Mesendoderm (in vitro differentiated cells): ENCODE measurements at places on chromosomes 4 and X.

- no peaks in the 10 kb centered on the region for H3K4me1 ChIP-seq
- H3K27ac ChIP-seq: no peak overlapping the region
- no peak overlapping the region for H3K4me3 ChIP-seq
- H3K36me3 ChIP-seq: no peaks in the 10 kb centered on the region
These were observed 78.4 kb downstream of the KCNIP4 start for GRCh38 chr4:21869978-21870745.

- no peak for DNase-seq
- no peak overlapping the region for H3K27ac ChIP-seq
- H3K27me3 ChIP-seq: no peaks in the 10 kb centered on the region
These were observed 75.6 kb upstream of the SMARCA5 start for GRCh38 chr4:143437937-143438336.

DNA sequence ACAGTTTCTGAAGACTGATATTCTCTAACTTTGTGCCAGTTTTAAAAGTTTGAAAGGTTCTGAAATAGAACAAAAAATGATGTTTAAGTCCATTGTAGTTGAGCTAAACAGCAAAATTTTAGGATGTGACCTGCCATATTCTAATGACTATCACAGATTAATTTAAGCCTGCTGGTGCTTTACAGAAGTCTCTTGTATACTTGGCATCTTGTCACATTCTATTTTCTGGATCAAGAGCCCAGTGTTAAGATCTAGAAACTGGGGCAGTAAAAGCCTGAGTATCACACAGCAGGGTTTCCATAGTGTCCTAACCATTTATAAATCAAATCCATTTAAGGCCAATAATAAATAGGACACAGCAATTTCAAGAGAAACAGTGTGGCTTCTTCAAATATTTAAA lies 12.4 kb downstream of the FSTL5 start:
- no peak overlapping the region for H3K27ac ChIP-seq
- no peak for DNase-seq
- H3K4me1 ChIP-seq: no peaks in the 10 kb centered on the region
- no peaks in the 10 kb centered on the region for H3K27me3 ChIP-seq
- no peak overlapping the region for H3K4me3 ChIP-seq

- DNase-seq: no peak
- no peak overlapping the region for H3K4me3 ChIP-seq
- no peak overlapping the region for H3K27ac ChIP-seq
- H3K4me1 ChIP-seq: no peaks in the 10 kb centered on the region
- H3K36me3 ChIP-seq: no peaks in the 10 kb centered on the region
These were observed 23.9 kb upstream of the PRDM8 start for GRCh38 chr4:80173401-80173800.

- H3K27me3 ChIP-seq: no peaks in the 10 kb centered on the region
- no peak overlapping the region for H3K27ac ChIP-seq
- H3K36me3 ChIP-seq: no peaks in the 10 kb centered on the region
- H3K4me1 ChIP-seq: no peaks in the 10 kb centered on the region
- no peak overlapping the region for H3K4me3 ChIP-seq
These were observed 1417.9 kb downstream of the ADGRL3 start for GRCh38 chr4:62618042-62618441.

DNA sequence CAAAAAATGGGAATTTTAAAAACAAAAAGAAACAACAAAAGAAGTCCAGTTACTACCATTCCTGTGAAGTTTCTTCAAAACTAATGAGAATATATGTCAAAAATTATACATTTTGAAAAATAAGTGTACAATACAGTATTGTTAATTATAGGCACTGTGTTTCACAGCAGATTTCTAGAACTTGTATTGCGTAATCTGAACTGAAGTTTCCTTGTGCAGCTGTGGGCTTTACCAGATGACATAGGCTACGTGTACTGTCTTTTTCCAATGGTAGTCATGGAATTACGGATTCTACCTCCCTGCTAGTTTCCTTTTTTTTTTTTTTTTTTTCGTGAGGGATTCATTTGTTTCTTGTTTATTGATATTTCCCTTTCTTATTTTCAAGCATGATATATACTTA lies 113.8 kb upstream of the GABRA2 start:
- H3K4me1 ChIP-seq: no peaks in the 10 kb centered on the region
- DNase-seq: no peak
- H3K27ac ChIP-seq: no peak overlapping the region
- H3K36me3 ChIP-seq: no peaks in the 10 kb centered on the region
- H3K27me3 ChIP-seq: no peaks in the 10 kb centered on the region

GRCh38 chrX:130110379-130111219 lies at the start of gene ELF4:
Gene ELF4 (minus strand): TSS chrX:130110497. CDS start chrX:130081330, 29,167 bp downstream.
- H3K4me3 ChIP-seq: no peak within 1 kb of the TSS
- peak; percentile 45 for DNase-seq
- H3K27me3 ChIP-seq: no peaks in the 10 kb centered on the region
- H3K27ac ChIP-seq: no peak within 1 kb of the TSS

DNA sequence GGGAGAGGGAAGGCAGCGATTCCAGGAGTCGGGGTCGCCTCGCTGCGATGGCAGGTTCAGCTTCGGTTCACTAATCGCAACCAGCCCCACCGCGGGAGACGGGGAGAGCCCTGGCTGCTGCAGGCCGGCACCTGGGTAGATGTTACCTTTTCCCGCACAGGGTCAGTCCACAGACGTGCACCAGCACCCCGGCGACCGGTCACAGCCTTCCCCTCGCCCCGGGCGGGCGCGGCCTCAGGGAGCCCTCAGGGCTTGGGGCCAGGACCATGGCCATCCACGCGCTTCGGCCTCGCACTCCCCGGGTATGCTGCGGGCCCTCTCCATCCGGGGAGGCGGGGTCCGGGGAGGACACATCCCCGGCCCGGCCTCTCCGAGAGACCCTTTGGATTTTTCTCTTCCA lies 26.1 kb upstream of the EXOC1L start:
- no peak overlapping the region for H3K4me3 ChIP-seq
- no peaks in the 10 kb centered on the region for H3K36me3 ChIP-seq
- H3K27me3 ChIP-seq: no peaks in the 10 kb centered on the region
- H3K4me1 ChIP-seq: no peaks in the 10 kb centered on the region
- no peak for DNase-seq
- H3K27ac ChIP-seq: no peak overlapping the region

DNA sequence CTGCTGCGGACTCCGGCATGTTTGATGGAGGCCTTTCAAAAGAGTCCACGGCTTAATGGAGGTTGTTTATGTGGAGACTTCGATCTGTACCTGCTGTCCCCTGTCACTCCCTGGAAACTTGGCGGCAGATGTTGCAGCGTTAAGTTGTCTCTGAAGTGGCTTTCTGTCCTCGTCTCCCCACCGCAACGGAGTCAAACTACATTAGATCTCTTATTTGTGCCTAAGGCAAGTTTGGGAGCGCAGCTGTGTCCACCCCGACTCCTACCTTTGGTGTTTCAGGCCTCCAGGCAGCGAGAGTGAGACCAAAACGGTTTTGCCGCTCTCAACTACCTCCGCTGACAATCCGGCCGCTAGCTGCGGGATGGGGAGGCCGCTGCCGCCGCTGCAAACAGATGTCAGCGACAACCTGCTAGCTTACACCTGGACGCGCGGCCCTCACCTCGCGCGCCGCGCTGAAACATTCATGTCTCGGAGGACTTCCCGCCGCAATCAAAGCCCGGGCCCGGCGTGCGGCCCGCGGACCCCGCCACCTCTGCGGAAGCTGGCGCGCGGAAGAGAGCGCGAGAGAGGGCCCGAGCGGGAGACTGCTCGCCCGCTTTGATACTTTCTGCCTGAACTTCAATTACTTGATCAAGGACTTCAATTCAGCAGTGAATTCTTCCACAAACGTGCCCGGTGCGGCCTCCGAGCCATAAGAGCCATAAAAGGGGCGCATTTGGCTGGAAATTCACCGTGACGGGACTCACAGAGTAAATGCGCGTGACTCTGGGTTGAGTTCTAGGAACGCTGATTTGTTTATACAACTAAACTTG lies 108.4 kb downstream of the ANTXR2 start:
- H3K4me3 ChIP-seq: peak overlapping the region; percentile 15
- no peaks in the 10 kb centered on the region for H3K4me1 ChIP-seq
- peak; percentile 70 for DNase-seq
- no peak overlapping the region for H3K27ac ChIP-seq

- H3K36me3 ChIP-seq: no peaks in the 10 kb centered on the region
- no peak overlapping the region for H3K27ac ChIP-seq
- H3K4me1 ChIP-seq: no peaks in the 10 kb centered on the region
- no peaks in the 10 kb centered on the region for H3K27me3 ChIP-seq
- no peak overlapping the region for H3K4me3 ChIP-seq
These were observed 126.2 kb upstream of the UGT8 start for GRCh38 chr4:114472269-114473032.

GRCh38 chrX:130878350-130879341 lies 24.4 kb downstream of the ENOX2 start:
- no peaks in the 10 kb centered on the region for H3K36me3 ChIP-seq
- H3K27ac ChIP-seq: no peak overlapping the region
- DNase-seq: no peak
- H3K4me3 ChIP-seq: no peak overlapping the region

DNA sequence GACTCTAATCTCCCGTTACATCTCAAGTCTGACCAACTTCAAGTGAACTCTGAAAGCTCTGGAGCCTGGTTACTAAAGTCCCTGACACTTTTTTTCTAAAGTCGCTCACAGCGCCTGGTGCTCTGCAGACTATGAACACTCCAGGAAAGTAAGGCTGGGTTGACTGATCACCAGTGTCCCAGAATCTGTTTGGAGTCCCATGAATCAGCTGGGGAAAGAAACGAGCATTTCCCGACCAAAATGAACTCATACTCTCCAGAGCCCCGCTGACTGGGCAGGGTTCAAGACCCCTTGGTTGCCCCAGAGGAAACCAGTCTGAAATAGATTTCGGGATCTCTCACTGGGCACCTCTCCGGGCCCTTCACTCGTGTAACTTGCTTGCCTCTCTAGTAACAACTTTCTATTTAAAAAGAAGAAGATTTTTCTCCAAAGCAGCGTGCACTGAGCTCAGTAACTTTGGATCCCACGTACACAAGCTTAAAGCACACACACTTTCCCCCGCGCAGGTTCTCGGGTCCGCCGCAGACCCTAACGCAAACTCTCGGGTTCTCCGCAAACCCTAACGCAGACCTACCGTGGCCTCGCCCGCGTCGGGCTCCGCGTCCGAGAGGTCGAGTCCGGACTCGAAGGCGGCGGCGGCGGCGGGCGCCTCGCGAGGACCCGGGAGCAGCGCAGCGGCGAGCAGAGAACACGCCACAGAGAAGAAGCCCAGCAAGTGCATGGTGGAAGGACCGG lies 964 bp downstream of the VEGFC start:
- no peaks in the 10 kb centered on the region for H3K4me1 ChIP-seq
- H3K27me3 ChIP-seq: peaks cover 8% of the 10 kb centered on the region
- H3K4me3 ChIP-seq: peak overlapping the region; percentile 33
- no peaks in the 10 kb centered on the region for H3K36me3 ChIP-seq

DNA sequence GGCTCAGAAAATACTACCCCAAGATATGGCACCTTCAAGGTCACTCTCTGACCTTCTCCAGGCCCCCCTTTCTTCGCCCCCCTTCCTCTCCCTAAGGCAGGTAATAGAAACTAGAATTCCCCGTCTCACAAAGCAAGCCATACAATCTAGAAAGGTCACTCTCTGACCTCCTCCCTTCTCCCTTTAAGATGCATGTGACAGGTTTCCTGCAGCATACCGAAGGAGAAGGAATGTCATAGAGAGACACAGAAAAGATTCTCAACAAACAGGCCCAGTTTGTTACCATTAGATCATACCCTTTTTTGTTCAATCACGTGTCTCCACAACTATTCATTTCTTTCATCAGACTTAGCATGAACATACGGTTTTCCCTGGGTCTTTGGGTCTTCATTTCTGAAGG lies 51.2 kb upstream of the RBMXL3 start:
- no peaks in the 10 kb centered on the region for H3K27me3 ChIP-seq
- no peak overlapping the region for H3K4me3 ChIP-seq
- H3K4me1 ChIP-seq: no peaks in the 10 kb centered on the region
- no peak overlapping the region for H3K27ac ChIP-seq
- H3K36me3 ChIP-seq: no peaks in the 10 kb centered on the region

GRCh38 chrX:72003811-72004750 lies 93.4 kb downstream of the NHSL2 start:
- no peaks in the 10 kb centered on the region for H3K36me3 ChIP-seq
- H3K4me3 ChIP-seq: no peak overlapping the region
- H3K4me1 ChIP-seq: peaks cover 8% of the 10 kb centered on the region
- DNase-seq: peak; percentile 90

DNA sequence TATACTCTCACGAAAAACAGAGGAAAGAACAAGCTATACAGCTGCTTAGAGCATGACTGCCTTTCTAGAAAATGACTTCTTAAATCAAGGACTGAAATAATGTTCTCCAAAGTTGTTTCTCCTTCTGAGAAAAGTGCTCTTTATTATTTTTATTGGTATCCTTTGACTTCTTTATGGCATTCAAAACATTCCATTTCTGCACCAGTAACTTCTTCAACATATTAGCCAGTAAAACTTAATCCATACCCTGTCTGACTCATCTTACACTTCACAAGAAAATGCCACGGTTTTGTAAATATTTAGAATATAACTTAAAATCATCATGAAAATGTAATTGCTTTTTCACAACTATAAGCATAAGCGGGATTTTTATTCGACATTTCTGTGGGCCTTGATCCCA lies 180.4 kb downstream of the NR3C2 start:
- no peaks in the 10 kb centered on the region for H3K36me3 ChIP-seq
- H3K4me3 ChIP-seq: no peak overlapping the region
- H3K27ac ChIP-seq: no peak overlapping the region

- H3K27ac ChIP-seq: no peak overlapping the region
- no peak overlapping the region for H3K4me3 ChIP-seq
- DNase-seq: no peak
These were observed 50.3 kb downstream of the MED28 start for GRCh38 chr4:17664755-17665154.

DNA sequence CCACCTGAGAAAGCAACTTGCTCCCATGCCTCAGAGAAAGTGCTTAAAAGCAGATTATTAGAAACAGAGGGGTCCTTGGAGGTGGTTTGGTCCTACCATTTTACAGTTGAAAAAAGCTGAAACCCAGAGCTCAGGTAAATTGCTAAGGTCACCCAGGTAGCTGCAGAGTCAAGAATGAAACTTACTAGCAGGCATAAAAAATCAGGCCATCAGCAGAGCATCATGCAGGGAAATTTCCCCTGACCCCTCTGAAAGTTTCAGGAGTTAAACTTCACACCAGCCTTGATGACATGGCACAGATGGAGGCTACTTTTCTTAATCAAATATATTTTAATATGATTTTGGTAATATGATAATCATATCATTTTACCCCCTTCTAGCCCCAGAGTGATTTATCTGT lies 70.3 kb downstream of the IRF2 start:
- no peak for DNase-seq
- no peaks in the 10 kb centered on the region for H3K36me3 ChIP-seq
- peaks cover 3% of the 10 kb centered on the region for H3K4me1 ChIP-seq
- no peak overlapping the region for H3K4me3 ChIP-seq

DNA sequence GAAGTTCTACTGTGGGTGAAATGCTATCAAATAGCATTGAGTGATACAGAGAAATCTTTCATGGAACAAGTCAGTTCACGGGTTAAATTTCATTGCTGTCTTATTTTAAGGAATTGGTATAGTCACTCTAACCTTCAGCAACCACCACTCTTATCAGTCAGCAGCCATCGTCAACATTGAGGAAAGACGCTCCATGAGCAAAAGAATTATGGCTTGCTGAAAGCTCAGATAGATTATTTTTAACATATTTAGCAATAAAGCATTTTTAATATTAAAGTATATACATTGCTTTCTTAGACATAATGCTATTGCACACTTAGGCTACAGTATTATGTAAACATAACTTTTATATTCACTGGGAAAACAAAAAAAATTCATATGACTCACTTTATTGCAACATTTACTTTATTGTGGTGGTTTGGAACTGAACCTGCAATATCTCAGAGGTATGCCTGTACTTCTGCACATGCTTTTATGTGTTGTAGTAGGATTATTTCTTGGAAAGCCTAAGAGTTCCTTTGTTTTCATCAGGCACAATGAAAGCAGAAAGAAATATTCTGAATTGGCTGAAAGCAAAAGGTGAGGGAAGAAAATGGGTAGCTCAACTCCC lies 586.7 kb downstream of the GBA3 start:
- H3K36me3 ChIP-seq: no peaks in the 10 kb centered on the region
- H3K27me3 ChIP-seq: no peaks in the 10 kb centered on the region
- H3K27ac ChIP-seq: no peak overlapping the region
- no peak overlapping the region for H3K4me3 ChIP-seq
- DNase-seq: no peak
